Endothelial cell of coronary artery (primary cell): ENCODE measurements at places on chromosomes 5 and 9. TPM values are rescaled to one million over a fixed set of nuclear protein-coding genes. Genes with fewer than 3 reads are reported as not detected.

The RAB3C gene
- under 0.01 TPM in 1 of 2 replicates, not detected in the other for total RNA-seq

The PLEKHG4B gene
- not detected in 2 replicates for total RNA-seq

The IL13 gene
- not detected in 2 replicates for total RNA-seq

The LCN15 gene
- not detected in 2 replicates for total RNA-seq
